CD4-positive, alpha-beta T cell treated with Interleukin-17A for 1 hour (primary cell): ENCODE measurements at places on chromosomes 4 and X.

- DNase-seq, result no peak
These were observed 660 bp upstream of the HSPA4L start for GRCh38 chr4:127781300-127782024.

DNA sequence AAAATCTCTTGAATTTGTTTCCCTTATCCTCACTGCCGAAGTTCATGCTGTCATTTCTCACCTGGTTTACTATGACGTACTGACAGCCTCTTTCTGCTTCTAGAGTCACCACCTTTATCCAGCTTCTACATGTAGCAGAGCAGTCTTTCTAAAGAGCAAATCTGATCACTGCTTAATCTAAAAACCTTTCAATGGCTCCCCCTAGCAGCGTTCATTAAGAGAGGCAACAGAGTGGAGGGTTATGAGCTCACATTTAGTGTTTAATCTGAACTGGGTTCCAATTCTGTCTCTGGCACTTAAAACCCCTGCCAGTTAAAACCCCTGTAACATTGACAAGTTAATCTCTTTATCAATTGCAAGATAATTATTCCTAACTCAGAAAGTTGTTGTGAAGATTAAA lies 4.4 kb downstream of the RBPJ start:
- peak; percentile 73 for DNase-seq

GRCh38 chrX:68304602-68305001 lies 128.7 kb downstream of the OPHN1 start:
- DNase-seq, result no peak

GRCh38 chr4:34323549-34324320 lies 1920.6 kb downstream of the ARAP2 start:
- DNase-seq, result no peak

- no peak for DNase-seq
These were observed 69.5 kb downstream of the WFS1 start for GRCh38 chr4:6338951-6339817.

DNA sequence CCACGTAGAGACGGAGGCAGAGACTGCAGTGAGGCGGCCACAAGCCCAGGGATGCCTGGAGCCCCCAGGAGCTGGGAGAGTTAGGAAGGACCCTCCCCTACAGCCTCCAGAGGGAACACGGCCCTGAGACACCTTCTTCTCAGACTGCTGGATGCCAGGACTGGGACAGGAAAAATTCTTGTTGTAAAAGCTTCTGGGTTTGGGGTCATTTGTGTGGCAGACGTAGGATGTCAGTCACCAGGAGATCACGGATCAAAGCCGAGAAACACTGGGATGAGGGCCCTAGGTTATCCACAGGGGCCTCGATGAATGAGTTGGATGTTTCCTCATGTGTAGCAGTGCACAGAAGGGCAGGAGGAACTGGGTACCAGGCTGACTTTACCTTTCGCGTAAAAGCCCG lies 163.7 kb downstream of the SHOX start:
- DNase-seq, result no peak

GRCh38 chr4:4460759-4461158 lies 73.9 kb downstream of the NSG1 start:
- no peak for DNase-seq

GRCh38 chrX:86171366-86171765 lies 23.1 kb downstream of the DACH2 start:
- no peak for DNase-seq

- no peak for DNase-seq
These were observed 24.8 kb upstream of the GATB start for GRCh38 chr4:151785484-151786157.

DNA sequence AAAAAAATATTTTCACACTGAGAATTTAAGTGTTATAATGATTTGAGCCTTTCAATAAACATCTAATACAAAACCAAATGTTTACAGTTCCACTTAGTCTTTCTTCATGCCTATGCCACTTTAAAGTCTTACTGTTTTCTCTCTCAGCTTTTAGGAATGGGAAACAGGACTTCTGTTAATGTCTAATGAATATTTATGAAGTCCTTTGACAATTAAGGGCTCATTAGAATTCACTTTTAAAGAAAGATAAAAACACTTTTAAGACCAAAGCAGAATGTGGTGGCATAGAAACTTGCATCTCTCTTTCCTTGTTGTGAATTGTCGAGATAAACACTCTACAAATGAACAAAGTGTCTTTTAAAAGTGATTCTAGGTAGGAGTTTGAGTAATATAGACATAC lies 315.9 kb downstream of the BMPR1B start:
- DNase-seq, result no peak

- no peak for DNase-seq
These were observed 111.5 kb upstream of the ATP6AP2 start for GRCh38 chrX:40469316-40469715.

DNA sequence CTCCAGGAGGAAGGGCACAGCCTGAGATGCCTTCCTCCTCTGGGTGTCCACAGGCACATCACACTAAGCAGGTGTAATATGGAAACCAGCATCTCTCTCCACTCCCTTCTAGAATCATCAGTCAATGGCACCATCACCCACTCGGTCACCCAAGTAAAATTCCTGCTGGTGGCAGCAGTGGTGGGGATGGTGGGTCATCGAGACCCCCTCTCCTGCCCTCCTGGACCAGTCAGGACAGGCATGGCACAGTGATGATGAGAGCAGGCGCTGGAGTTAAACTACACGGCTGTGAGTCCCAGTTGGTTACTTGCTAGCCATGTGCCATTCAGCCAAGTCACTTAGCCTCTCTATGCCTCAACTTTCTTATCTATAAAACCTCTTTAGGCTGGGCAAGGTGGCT lies 42.5 kb downstream of the SCD5 start:
- DNase-seq, result no peak

- no peak for DNase-seq
These were observed 91.3 kb downstream of the MOSPD2 start for GRCh38 chrX:14964500-14964899.

DNA sequence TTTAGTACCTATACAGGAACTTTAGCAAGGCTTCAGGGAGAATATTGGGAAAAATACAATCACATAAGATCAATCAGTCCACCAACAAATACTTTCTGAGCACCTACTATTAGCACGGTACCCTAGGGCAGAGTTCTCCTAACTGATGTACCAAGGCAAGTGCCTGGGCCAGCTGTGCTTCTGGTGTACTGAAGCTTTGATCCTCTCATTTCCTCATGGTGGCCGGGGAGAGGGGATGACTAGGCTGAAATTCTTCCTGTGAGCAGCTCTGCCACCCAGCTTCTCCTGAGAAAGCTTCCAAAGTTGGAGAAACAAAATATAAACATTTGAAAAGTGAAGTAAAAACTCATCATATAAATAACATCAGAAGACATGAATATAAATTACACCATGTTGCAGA lies 49.3 kb upstream of the ATOH1 start:
- no peak for DNase-seq

DNA sequence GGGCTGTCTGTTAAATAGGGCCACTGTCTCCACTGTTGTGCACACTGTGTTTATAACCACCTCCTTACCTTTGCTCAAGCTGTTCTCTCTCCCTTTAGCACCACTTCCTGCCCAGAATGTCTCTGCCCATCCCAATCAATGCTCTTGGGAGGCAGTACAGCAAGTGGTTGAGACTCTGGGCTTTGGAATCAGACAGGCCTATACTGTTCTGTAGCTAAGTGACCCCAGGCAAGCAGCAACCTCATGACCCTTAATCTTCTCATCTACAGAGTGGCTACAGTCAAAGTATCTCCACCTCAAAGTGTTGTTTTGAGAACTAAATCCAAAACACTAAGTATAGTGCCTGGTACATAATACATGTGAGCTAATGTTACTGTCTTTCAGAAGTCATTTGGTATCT lies 3.8 kb upstream of the TXK start:
- peak; percentile 33 for DNase-seq

DNA sequence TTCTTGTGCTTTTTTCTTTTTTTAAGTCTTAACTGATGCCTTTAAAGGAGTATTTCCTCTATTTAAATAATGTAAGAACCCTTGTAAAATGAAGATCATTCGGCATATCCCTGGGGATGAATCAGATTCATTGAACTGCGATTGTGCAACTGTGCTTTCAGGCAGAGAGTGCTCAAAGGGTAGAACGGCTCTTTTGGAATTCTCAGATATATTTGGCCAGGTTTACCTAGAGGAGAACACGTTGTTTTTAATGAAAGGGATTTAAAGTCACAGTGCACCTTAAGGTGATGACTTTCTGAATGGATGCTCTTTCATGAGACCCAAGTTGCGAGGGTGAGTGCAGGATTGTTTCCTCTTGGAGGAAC lies 51.6 kb upstream of the ELOVL6 start:
- no peak for DNase-seq

DNA sequence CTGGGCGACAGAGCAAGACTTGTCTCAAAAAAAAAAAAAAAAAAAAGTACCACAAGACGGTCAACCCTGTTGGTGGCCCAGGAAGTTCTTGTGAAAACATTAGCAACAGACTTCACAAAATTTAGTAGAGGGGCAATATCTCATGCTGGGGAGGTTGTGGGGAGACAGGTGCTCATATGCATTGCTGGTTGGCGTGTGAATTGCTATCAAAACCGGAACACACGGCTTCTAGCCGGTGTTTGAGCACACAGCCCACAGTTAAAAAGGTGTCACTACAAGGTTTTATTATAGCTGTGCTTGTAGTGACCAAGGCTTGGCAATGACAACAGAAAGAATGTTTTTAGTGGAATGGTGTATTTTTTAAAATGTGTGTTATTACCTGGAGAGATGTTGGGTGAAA lies 41.8 kb downstream of the SMS start:
- no peak for DNase-seq

DNA sequence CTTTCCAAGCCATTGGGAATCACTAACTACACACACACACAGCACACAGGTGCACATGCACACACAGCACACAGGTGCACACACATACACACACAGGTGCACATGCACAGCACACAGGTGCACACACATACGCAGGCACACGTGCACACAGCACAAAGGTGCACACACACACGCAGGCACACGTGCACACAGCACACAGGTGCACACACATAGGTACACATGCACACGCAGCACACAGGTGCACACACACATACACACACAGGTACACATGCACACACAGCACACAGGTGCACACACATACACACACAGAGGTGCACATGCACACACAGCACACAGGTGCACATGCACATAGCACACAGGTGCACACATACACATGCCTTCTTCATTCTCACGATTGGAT lies 80.9 kb downstream of the HMX1 start:
- no peak for DNase-seq

DNA sequence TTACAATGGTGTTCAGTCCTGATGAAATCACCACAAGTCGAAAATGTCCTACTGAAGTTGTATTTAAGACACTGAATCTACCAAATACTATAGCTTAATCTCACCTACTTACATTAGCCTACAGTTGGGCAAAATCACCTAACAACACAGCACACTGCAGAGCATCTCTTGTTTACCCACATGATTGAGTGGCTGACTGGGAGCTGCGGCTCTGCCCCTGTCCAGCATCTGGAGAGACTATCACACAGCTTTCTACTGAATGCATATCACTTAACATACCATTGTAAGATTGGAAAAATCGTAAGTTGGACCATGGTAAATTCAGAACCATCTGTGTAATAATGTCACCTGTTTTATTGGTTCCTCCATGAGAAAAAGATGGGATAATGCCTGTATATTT lies 1083.2 kb upstream of the PCDH7 start:
- no peak for DNase-seq

GRCh38 chrX:149453906-149454822 lies 50.9 kb downstream of the IDS start:
- DNase-seq, result no peak

DNA sequence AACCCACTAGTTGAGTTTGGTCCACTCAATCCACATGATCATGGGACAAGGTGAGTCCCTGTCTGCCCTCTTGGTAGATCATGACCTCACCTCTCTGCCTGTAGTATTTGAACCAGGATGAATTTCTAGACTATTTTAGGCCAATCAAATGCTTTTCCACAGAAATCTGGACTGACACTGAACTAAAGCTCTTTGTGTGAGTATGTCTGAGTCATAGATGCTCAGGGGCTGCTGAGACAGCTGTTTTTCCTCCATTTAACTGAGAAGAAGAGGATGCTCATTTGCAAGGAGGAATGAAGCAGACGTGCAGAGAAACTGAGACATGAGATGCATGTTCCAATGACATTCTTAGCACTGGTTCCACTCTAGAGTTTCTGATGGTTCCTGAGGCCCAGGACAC lies 77.3 kb upstream of the TMEM47 start:
- no peak for DNase-seq

DNA sequence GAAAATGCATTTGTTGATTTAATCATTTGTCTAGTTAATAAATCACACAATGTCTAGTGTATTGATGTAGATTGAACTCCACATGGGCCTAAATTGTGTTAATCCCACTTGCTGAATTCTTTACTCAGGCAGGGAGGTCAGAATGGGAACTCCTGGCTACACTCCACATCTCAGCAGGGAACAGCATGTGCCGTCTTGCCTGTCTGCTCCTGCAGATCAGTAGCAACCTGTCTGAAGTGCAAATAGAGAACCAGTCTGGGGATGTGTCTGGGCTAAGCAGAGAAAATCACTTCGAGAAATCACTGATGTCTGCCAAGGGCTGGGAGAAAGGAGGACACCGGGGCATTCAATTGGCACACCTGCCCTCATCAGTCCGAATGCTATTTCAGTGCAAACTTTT lies 16.5 kb upstream of the MXRA5 start:
- DNase-seq, result no peak

GRCh38 chr4:106011387-106011786 lies 116.1 kb downstream of the NPNT start:
- no peak for DNase-seq
